Activated CD8-positive, alpha-beta T cell treated with anti-CD3 and anti-CD28 coated beads, Interleukin-2, amount 10 ng/mL, durations not matched to agents 7 days and 5 days (primary cell): ENCODE measurements at places on chromosomes 3 and 15.

DNA sequence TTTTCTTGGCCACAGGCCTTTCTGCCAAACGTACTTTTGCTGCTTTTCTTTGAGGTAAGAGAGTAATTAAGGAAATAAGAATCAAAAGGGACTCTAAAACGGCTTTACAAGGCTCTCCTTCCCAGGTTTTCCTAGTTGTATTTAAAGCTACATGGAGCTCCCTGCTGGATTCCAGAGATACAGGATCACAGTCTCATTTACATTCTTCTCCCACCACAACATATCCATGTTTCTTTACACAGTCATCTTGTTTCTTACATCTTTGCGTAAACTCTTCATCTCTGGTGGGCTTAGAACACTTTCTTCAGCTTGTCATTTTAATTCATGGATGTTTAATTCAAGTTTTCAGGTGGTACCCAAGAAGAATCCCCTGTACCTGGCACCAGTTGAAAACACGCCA lies 117.6 kb upstream of the BFSP2 start:
- no peak for DNase-seq

- no peak for DNase-seq
These were observed 34.1 kb downstream of the LRIG1 start for GRCh38 chr3:66466606-66467270.

GRCh38 chr3:111282024-111282423 lies 210.4 kb downstream of the NECTIN3 start:
- no peak for DNase-seq

DNA sequence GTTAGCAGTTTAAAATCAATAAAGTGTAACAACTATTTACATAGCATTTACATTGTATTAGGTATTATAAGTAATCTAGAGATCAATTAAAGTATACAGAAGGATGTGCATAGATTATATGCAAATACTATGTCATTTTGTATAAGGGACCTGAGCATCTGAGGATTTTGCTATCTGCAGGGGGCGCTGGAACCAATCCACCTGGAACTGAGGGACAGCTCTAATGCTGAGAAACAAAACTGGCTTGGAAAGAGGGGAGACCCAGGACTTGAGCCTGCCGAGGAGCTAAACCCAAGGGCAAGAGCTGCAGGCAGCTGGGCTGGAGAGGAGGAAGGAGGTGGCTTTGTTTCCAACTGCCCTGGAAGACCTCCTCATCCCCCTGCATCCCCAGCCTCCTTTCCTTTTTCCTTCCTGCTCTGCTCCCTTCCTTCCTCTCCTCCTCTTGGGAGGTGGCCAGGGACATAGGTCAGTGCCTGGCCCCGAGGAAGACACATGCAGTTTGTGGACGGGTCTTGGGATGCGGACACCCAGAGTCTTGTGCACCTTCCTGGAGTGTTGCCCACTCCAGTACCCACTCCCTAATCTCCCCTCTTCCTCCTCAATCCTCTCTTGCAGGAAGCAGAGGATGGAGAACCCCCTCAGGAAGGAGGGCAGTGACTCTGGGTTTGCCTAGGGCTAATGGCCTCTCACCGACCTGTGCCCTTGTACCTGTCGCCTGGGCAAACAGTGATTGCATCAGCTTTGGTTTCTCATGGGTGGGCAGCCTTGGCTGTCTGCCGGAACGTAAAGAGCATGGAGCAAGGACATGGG lies 825 bp upstream of the RTP3 start:
- peak; percentile 64 for DNase-seq

- no peak for DNase-seq
These were observed 1113.2 kb downstream of the IGSF11 start for GRCh38 chr3:117921411-117921810.

DNA sequence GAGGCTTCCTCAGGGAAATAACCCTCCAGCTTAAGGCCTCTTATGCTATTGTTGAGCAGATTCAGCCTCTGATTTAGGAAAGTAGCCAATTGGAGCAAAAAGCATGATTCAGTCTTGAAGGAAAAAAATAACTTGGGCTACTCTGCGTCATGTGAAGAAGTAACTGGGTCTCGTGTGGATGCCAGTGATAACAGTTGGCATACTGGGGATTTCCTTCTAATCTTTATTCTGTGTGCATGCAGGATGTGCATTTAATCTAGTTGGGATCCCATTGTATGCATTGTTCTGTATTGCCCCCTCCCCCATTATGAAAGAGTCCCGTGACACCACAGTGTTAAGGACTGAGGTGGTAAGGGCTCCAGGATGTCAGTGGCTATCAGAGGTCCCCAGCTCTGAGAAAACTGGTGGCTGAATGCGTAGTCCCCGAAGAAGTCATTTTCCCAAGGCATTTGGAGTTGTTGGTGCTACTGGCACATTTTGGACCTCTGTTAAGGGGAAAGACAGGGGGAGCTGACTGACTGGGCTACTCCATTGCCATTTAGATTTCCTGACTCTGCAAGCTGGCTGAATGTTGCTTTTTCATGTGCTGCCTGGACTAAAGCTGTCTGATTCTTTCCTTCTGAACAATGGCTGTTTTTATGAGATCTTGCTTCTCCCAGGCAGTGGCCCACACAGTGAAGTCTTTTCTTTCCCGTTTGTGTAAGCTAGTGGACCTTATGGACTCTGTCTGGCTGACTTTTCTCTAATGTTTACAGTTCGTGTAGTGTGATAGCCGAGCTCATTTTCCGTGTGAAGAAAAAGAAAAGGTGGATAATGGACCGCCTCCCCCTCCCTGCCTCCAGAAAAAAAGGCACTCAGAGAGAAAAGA lies 38.4 kb upstream of the TRAK1 start:
- no peak for DNase-seq

GRCh38 chr3:98890181-98890835 lies 11.2 kb downstream of the DCBLD2 start:
- DNase-seq: no peak

GRCh38 chr3:77207753-77208152 lies 167.9 kb downstream of the ROBO2 start:
- no peak for DNase-seq

GRCh38 chr3:58622436-58622835 lies 44.1 kb downstream of the FAM3D start:
- DNase-seq: no peak

DNA sequence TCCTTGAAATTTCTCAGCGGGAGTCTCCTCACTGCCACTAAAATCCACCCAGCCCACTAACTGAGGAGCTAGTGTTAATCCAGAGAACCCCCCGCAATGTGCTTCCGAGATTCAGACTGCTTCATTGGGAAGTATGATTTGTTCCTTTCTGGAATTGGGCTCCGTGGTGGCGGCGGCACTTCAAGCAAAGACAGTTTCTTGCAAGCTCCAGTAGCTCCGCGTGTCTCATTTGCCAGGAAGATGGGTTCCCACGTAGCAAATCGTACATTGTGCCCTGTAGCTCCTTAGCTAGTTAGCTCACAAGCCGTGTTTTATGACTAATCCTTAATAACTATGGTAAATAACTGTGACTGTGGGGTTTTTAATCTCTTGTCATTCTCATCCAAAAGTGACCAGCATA lies 45.4 kb downstream of the SLC6A1 start:
- DNase-seq: no peak

- DNase-seq: peak; percentile 70
These were observed 77.1 kb downstream of the WDR76 start for GRCh38 chr15:43903864-43904290.

DNA sequence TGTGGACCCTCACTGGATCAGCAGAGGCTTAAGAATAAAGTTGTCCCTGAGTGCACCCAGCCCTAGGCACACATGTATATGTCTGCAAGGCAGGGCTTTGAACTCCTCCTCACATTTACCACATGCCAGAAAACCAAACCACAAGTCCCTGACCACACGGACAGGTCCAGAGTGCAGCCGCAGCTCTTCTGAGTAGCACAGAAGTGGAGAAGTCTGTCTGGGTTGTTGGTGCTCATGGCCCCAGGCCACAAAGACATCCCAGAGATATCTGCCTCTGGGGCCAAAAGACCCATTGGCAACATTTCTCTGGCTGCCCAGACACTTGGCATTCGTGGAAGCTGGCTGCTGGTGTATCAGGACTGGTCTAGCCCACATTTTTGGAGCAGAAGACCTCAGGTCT lies 17.4 kb downstream of the SUSD5 start:
- no peak for DNase-seq

DNA sequence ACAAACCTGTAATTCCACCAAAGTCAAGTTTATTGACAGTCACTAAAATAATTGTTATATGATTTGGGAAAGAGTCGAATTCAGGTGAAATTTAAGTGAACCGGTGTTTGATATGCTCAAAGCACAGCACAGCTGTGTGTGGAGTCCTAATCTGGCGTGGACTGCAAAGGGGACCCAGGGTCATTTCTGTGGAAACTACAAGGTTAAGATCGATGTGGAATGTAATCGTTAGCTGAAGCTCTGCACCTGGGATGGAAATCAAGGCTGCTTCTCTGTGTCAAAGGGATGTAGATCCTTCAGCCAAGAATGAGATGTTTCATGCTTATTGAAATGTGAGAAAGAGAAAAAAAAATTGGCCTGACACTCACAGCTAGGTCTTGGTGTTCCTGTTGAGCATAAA lies 1.6 kb upstream of the ELP6 start:
- DNase-seq: no peak

GRCh38 chr3:175422744-175423143 lies 563.6 kb downstream of the NAALADL2 start:
- DNase-seq: no peak

- DNase-seq: no peak
These were observed 5.0 kb downstream of the JMJD7 start for GRCh38 chr15:41832875-41833274.

GRCh38 chr15:86840996-86841395 lies 761.3 kb downstream of the AGBL1 start:
- DNase-seq: no peak

DNA sequence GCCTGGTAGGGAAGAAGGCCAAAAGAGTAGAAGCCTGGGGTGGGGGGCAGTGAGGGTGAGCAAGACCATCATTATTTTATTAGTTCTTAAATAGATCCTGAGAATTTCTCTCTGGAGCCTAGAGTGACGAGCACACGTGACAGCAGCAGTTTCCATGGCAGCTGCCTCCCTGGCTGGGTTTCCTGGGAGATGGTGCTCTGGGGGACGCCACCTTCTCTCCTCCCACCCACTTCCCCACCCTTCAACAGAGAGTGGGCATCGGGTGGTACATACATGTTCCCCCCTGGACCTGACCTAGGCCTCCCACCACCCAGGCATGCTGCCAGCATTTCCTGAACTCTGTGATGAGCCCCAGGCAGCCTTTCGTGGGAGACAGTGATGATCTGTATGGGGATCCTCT lies 12.9 kb downstream of the CELF6 start:
- DNase-seq: no peak

- no peak for DNase-seq
These were observed 30.3 kb upstream of the TUBGCP5 start for GRCh38 chr15:23069496-23070166.

GRCh38 chr3:127491909-127492308 lies 98.6 kb downstream of the TPRA1 start:
- no peak for DNase-seq

GRCh38 chr3:35184775-35185174 lies 454.6 kb upstream of the ARPP21 start:
- no peak for DNase-seq

DNA sequence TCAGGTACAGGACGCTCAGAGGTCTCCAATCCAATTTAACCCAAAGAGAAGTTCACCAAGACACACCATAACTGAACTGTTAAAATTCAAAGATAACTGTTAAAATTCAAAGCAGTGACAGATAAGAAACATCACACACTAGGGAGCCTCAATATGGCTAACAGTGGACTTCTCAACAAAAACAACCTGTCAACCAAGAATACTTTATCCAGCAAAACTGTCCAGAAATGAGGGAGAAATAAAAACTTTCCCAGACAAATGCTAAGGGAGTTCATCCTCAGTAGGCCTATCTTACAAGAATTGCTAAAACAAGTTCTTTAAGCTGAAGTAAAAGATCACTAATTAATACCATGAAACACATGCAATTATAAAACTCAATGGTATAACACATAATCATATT lies 36.3 kb upstream of the MYLK start:
- no peak for DNase-seq
